ENCODE measurements at places on chromosomes 2 and 18.

GRCh38 chr2:96486696-96487095 is 18.5 kb downstream of the NEURL3 start:
- peak overlapping the region; percentile 98 for H3K27ac ChIP-seq
- no peak for DNase-seq
- H3K36me3 ChIP-seq, result no peaks in the 10 kb centered on the region
- H3K27me3 ChIP-seq, result no peaks in the 10 kb centered on the region

- H3K36me3 ChIP-seq, result no peaks in the 10 kb centered on the region
- no peak overlapping the region for H3K27ac ChIP-seq
- no peak overlapping the region for H3K4me3 ChIP-seq
- H3K27me3 ChIP-seq, result no peaks in the 10 kb centered on the region
Observed at GRCh38 chr2:238389988-238390589, 36.6 kb upstream of the ASB1 start.

- H3K36me3 ChIP-seq, result no peaks in the 10 kb centered on the region
- peaks cover 30% of the 10 kb centered on the region for H3K4me1 ChIP-seq
- H3K27me3 ChIP-seq, result no peaks in the 10 kb centered on the region
Observed at GRCh38 chr2:102032368-102033030, 40.7 kb downstream of the IL1R2 start.

- H3K4me3 ChIP-seq, result no peak overlapping the region
- no peak overlapping the region for H3K27ac ChIP-seq
- peaks cover 10% of the 10 kb centered on the region for H3K36me3 ChIP-seq
Observed at GRCh38 chr2:239140346-239141020, 260.3 kb downstream of the HDAC4 start.

DNA sequence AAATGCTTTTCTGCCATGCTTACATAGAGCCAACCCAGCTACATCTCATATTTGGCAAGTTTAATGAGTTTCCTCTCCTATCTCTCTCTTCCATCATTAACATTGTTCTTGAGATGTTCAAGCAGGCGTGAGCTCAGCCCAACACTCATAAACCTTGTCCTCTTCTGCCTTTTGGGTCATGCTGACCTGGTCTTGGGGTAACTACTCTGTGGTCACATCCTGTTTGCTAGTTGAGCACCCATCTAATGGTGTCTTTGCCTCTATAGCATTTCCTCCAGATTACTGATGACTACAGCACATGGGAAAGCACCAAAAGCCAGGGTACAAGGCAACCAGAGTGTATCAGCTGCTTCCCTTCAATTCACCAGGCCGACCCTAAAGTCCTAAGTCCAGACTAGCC is 366.9 kb upstream of the HNRNPA3 start:
- H3K27ac ChIP-seq, result no peak overlapping the region
- no peaks in the 10 kb centered on the region for H3K27me3 ChIP-seq
- DNase-seq, result no peak
- H3K4me1 ChIP-seq, result peaks cover 8% of the 10 kb centered on the region

DNA sequence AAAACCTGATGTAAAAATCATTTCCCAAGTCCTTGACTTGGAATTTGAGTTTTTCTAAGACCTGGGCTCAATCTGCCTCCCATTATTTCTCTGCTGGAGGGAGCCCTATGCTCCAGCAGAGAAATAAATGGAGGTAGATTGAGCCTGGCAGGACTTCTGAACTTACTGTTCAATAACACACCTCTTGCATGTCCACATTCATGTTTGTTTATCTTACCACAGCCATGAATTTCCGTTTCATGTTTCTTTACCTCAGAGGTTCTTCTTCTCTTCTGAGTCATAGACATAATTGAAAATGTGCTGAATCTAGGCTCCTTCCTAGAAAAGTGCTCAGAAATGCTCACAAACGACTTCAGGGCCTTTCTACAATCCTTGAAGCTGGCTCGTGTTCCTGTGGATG is 170.8 kb downstream of the PMAIP1 start:
- peaks cover 17% of the 10 kb centered on the region for H3K27me3 ChIP-seq
- H3K36me3 ChIP-seq, result no peaks in the 10 kb centered on the region
- DNase-seq, result no peak

DNA sequence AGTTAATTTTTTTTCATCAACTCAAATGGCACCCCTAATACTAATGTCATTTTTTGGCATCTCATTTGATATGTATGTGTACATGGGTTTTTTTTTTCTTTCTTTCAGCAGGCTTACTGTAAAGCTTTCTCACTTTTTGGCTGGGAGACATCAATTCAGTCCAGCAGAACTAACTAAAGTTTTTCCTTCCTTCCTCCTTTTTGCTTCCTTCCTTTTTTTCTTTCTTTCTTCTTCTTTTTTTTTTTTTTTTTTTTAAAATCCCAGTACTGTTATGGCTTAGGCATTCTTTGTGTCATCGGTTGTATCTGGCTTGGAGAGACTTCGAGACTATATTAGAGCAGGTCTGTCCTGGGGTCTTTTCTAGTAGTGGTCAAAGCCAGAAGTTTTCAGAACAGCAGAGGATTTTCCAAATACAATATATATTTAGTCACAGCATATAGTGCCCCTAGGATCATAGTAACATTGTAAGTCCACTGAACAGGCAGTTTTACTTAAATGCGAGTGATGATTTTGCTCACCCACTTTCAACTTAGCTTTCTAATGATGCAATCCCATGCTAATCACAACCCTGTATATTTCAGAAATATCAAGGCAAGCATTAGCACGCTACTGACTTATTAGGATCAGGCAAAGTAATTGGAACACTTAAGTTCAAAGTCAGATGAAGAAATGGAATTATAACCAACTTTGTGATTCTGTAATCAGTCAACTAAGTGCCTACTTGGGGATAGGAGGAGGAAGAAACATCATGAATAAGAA is 4.0 kb downstream of the KLHL29 start:
- H3K4me3 ChIP-seq, result no peak overlapping the region
- peaks cover 13% of the 10 kb centered on the region for H3K4me1 ChIP-seq
- peaks cover 5% of the 10 kb centered on the region for H3K36me3 ChIP-seq
- H3K27me3 ChIP-seq, result peaks cover 71% of the 10 kb centered on the region
- DNase-seq, result no peak

DNA sequence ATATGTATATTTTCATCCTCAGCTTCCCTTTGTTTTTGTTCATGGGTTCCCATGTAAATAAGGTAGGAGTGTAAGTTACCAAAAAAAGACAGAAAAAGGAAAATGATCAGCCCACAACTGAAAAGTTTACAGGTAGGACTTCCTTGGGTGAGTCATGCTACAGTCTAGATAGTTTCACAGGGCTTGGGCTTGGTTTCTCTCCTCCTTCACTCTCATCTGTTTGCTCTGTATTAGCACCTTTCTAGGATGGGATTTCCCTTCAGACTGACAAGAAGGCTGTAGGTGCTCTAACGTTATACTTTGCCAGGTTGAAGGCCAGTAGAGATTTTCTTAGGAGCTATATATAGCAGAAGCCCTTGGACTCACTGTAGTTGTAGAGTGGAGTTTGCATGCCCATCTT is 57.9 kb downstream of the FAM171B start:
- no peaks in the 10 kb centered on the region for H3K36me3 ChIP-seq
- no peak overlapping the region for H3K27ac ChIP-seq
- no peaks in the 10 kb centered on the region for H3K4me1 ChIP-seq

DNA sequence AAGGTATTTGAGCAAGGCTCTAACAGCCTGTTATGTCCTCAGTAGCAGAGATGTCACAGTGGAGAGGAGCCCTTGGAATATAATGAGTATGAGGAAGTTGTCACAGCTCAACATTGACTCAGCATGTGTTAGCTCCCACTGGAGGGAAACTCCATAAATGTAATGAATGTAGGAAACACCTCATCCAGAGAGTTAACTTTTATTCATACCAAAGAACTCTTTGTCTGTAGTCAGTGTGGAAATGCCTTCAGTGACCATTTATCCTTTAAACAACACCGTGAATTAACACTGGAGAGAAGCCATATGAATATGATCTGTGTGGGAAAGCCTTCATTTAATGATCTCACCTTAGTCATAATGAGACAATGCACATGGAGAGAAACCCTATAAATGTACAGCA is 59.7 kb downstream of the CYP1B1 start:
- no peak for DNase-seq
- H3K27ac ChIP-seq, result no peak overlapping the region
- no peaks in the 10 kb centered on the region for H3K27me3 ChIP-seq
- H3K4me1 ChIP-seq, result no peaks in the 10 kb centered on the region
- no peak overlapping the region for H3K4me3 ChIP-seq

- H3K36me3 ChIP-seq, result no peaks in the 10 kb centered on the region
- H3K27me3 ChIP-seq, result no peaks in the 10 kb centered on the region
- H3K27ac ChIP-seq, result no peak overlapping the region
- no peak overlapping the region for H3K4me3 ChIP-seq
Observed at GRCh38 chr2:136149011-136149410, 31.1 kb upstream of the CXCR4 start.

- no peak overlapping the region for H3K27ac ChIP-seq
- no peak overlapping the region for H3K4me3 ChIP-seq
- peaks cover 3% of the 10 kb centered on the region for H3K4me1 ChIP-seq
- no peaks in the 10 kb centered on the region for H3K36me3 ChIP-seq
- no peak for DNase-seq
- H3K27me3 ChIP-seq, result no peaks in the 10 kb centered on the region
Observed at GRCh38 chr2:147223119-147223518, 621.7 kb upstream of the ACVR2A start.

DNA sequence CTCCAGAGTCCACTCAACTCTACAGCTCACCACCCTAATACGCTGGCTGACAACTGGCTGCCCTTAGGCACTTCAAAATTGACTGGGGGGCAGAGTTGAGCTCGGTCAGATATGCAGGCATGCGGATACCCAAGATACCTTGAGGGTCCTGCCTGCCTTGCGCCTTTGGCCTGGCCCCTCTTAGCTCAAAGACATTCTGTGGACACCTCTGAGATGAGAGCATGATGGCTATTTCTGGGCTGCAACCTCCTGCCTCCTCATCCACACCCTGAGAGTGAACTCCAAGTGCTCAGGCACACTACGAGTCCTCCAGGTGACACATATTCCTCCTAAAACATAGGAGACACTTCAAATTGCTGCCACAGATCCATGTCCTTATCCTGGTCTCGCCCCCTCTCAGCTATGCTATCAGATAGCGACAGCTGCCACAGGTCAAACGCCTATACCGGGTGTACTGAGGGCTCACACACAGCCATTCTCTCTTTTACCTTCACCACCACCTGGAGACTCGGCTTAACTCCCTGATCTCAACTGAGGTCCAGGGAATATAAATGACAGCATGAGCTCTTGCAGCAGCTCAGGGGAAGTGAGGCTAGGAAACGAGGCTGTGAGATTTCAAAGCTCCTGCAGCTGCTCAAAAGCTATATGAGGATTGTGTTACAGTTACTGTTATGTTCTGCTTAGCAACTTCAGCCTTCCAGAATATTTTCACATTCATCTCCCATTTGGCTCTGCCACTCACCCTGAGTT is 60.5 kb upstream of the TEX51 start:
- H3K36me3 ChIP-seq, result no peaks in the 10 kb centered on the region
- no peak overlapping the region for H3K4me3 ChIP-seq
- H3K27ac ChIP-seq, result no peak overlapping the region
- no peaks in the 10 kb centered on the region for H3K4me1 ChIP-seq
- DNase-seq, result no peak
- H3K27me3 ChIP-seq, result peaks cover 19% of the 10 kb centered on the region

DNA sequence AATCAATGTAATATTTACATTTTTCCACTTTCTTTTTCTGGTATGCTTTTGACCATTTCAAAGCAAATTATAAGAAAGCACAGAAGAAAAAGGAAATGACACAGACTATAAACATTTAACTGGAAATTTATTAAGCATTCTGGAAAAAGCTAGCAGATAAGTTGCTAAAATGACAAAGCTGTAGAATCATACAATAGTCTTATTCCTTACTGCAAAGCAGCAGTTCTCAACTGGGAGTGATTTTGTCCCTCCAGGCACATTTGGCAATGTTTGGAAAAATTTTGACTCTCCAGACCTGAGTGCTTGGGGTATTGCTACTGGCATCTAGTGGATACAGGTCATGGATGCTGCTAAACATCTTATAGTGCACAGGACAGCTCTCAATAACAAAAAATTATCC is 75.1 kb downstream of the MBD5 start:
- H3K36me3 ChIP-seq, result no peaks in the 10 kb centered on the region
- no peak overlapping the region for H3K27ac ChIP-seq
- no peaks in the 10 kb centered on the region for H3K4me1 ChIP-seq
- H3K27me3 ChIP-seq, result no peaks in the 10 kb centered on the region

DNA sequence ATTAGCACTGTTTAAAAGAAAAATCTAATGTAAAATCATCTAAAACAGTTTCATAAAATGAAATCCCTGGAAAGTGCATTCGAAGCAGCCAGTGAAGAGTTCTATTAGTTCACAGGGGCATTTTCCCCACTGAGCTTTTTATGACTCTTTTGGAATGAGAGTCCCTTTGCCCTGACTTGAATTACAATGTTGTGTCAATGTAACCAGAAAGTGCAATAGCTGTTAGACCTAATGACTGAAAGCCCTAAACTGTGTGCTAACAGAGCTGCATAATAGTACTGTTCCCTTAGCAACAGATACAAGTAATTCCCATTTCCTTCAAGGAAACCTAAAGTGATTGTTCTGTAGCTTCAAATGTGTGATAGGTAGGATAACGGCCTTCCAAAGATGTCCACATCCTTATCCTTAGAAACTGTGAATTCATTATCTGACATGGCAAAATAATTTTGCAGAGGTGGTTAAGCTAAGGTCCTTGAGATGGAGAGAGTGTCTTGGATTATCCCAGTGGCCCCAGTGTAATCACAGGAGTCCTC is 134.4 kb downstream of the L3MBTL4 start:
- no peak for DNase-seq
- H3K27ac ChIP-seq, result no peak overlapping the region
- no peaks in the 10 kb centered on the region for H3K27me3 ChIP-seq
- no peaks in the 10 kb centered on the region for H3K36me3 ChIP-seq
- no peak overlapping the region for H3K4me3 ChIP-seq

DNA sequence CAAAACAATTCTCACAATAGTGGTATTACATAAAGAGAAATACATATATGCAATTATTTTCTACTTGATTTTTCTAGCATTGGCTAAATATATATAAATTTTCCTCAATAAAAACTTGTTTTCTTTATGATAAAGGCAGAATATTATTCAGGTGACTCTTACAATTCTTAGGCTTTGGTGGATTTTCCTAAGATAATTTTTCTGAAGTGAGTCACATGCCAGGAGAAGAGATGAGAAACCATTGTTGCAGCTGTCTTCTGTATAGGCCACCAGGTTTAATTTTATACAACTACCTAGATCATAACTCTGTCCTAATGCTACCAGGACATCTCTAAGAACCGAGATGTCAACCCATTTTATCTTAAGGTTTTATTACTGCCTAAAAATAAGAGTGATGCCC is 552.4 kb upstream of the CDH2 start:
- no peaks in the 10 kb centered on the region for H3K4me1 ChIP-seq
- no peak overlapping the region for H3K27ac ChIP-seq
- no peaks in the 10 kb centered on the region for H3K27me3 ChIP-seq
- DNase-seq, result no peak
- no peaks in the 10 kb centered on the region for H3K36me3 ChIP-seq
- H3K4me3 ChIP-seq, result no peak overlapping the region

- no peaks in the 10 kb centered on the region for H3K36me3 ChIP-seq
- DNase-seq, result no peak
- peak overlapping the region; percentile 87 for H3K4me3 ChIP-seq
- H3K27ac ChIP-seq, result peak overlapping the region; percentile 78
- H3K4me1 ChIP-seq, result peaks cover 17% of the 10 kb centered on the region
Observed at GRCh38 chr2:176554101-176555048, 285.1 kb downstream of the MTX2 start.

Measured in T-helper 17 cell (primary cell).